ENCODE measurements at places on chromosomes 11 and 22.
A peak's percentile ranks its signal among the peaks of the same experiment; 100 is the strongest.

- DNase-seq, result no peak
Observed at GRCh38 chr22:30239488-30240405, 6.8 kb downstream of the LIF start.

GRCh38 chr22:25940479-25940878 lies 198.5 kb downstream of the MYO18B start:
- no peak for DNase-seq

DNA sequence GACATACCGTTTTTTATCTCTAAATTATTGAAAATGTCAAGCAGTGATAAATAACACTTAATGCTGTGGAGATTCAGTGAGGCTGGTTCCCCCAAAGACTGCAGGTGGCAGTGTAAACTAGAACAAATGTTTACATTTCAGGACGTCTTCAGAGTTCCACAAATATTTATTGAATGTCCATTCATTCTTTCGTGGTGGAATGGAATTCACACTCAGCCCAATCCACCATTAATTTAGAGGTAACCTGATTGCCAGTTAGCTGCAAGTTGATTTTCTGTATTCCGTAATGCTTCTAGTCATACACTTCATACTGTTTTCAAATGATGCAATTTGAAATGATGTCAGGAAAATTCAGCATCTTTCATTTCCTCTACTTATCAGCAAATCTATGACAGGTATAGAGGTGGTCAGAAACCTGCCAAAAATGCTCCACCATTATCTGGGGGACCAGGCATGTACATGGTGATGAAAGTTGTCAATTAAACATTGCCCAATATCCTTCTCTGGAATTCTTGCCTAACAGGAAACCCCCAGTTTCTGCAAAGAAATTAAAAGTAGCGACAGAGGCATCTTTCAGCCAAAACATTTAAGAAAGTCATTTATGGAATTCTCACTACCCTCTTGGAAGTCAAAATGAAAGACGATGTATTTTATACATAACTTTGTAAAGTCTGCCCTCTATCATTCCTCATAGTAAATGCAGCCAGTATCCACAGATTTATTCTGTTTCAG lies 94.3 kb upstream of the BMAL1 start:
- DNase-seq, result peak; percentile 11

DNA sequence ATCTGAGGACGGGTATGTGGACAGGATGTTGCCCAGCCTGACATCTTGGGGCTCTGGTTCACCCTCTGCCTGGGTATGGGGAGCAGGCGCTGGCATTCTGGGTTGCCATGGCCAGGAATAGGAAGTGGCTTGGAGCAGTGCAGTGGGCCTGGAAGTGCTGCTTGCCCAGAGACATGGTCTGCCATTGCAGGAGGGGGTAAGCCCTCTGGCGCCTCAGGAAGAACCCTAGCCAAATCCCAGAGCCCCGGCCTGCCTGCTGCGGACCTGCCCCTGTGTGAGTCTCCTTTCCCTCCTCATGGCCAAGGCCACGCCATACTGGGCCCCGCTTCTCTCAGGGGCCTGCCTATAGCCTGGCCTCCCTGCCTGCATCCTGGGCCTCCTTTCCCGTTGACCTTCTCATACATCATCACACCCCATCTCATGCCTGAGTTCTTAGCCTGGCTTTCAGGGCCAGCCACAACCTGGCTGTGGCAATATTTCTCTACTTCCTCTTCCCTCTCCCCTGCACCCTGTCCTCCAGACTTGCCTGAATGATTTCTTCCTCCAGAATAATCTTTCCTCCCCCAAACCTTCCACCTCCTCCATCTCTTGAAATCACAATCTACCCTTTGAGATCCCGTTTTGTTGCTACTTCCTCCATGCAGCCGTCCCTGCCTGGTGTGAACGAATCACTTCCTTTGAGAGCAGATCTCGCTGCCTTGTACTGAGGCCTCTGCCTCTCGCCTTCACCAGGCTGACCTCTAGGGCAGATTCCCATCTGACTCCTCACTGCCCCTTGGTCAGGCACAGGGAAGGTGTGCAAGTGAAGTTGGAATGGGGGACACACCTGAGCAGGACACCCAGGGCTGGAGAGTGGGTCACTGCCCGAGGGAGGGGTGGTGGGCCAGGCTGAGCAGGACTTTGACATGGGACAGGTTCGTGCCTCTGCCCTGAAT lies 5.2 kb downstream of the CAPN5 start:
- no peak for DNase-seq

- peak; percentile 6 for DNase-seq
Observed at GRCh38 chr11:122863704-122864326, 18.7 kb upstream of the JHY start.

DNA sequence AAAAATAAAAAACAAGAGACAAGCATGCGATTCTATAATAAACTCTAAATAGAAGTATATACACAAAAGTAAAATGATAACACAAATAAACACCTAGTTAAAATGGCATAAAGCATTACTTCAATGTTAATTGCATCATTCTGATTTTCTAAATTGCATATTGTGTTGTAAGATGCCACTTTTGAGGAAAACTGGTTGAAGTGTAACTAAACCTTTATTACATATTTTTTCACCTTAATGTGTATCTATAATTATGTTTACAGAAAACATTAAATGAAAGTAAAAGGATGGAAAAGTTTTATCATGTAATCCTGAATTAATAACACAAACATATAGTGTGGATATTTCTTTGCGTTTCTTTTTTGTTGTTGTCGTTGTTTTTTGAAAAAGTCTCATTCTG lies 45.4 kb upstream of the TOP3B start:
- DNase-seq, result no peak

DNA sequence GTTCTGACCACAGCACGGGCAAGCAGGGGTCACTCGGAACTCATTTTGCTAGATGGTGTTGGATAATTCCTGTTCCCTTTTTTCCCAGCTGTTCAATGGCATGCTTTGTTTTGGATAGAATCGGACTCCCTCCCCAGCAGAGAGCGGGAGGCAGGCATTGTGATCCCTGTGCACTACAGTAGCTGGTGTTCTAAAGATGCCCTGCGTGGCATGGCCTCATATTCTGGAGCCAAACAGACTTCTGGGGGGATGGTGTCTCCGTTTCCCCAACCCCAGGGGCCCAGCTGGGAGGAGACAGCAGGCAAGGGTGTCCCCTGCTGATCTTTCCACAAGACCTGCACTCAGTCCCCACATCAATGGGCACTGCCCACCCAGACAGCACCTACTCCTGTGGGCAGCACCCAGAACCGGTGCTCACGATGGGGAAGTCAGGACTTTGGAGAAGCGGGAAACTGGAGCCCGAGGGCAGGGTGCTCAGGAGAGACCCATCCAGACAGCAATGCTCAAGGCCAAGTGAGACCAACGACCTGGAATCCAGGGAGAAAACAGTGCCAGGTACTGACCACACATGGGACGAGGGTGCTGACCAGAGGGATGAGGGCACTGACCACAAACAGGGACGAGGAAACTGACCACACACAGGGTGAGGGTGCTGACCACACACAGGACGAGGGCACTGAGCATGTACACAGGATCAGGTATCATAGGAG lies 934.9 kb downstream of the BRD1 start:
- DNase-seq, result no peak

- DNase-seq, result no peak
Observed at GRCh38 chr11:21501245-21501644, 691.6 kb upstream of the ANO5 start.

- DNase-seq, result no peak
Observed at GRCh38 chr11:6650980-6651379, 4.6 kb downstream of the DCHS1 start.

GRCh38 chr22:46791201-46791731 lies 28.8 kb downstream of the TBC1D22A start:
- DNase-seq, result no peak

DNA sequence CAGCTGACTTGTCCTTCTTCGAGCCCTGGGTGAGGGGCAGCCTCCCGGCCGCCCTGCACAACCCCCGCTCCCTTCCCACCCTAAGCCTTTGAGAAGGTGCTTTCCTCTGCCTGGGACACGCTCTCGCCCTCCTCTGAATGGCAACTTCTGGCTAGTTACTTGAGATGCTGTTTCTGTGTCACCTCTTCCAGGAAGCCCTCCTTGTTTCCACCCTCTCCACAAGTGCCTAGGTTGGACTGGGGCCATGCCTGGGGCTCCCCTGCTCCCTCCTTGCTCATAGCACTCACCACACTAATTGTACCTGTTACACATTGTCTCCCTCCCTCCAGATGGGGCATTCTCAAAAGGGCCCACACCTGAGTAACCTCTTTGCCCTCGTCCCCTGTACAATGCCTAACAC lies 72.2 kb downstream of the SCUBE1 start:
- no peak for DNase-seq

DNA sequence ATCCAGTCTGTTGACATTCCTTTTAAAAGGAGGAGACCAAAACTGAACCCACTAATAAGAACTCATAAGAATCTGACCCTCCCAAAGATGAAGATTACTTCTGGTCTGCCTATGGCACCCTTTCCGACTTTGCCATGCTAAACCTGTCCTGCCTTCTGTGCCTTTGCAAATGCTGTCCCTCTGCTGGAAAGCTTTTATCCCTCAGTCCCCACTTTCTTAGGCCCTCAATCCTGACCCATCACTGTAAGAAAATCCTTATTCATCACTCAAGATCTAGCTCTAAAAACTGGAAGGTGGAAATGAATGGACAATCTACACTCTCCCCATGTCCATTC lies 10.4 kb downstream of the MPZL3 start:
- no peak for DNase-seq

- DNase-seq, result no peak
Observed at GRCh38 chr11:61787928-61788491, 4.4 kb downstream of the TMEM258 start.

- no peak for DNase-seq
Observed at GRCh38 chr11:33211580-33211979, 45.6 kb upstream of the HIPK3 start.

- DNase-seq, result no peak
Observed at GRCh38 chr11:61023086-61023965, 51.8 kb downstream of the CD6 start.

DNA sequence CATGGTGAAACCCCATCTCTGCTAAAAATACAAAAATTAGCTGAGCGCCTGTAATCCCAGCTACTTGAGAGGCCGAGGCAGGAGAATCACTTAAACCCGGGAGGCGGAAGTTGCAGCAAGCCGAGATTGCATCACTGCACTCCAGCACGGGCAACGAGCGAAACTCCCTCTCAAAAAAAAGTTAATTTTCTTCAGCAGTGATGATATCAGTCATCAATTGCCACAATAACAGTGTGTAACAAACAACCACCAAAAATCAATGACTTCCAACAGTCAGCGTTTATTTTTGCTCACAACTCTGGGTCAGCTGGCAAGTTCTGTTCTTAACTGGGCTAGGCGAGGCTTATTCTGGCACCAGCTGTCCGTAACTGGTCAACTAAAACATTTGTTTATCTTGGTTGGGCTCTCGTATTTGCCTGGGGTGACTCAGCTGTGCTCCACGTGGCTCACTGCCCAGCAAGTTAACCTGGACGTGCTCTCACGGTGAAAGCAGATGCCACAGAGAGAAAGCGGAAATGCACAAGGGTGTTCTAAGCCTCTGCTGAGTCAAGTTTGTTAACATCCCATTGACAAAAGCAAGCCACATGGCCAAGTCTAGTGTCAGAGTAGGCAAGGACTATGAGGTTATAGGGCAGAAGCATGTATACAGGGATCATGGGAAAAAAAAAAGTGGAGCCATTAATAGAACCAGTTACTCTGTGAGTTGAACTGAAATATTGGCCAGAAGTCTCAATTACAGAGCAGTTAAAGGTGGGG lies 52.1 kb downstream of the LHFPL7 start:
- peak; percentile 19 for DNase-seq

GRCh38 chr11:18721561-18722292 lies 4.3 kb downstream of the IGSF22 start:
- DNase-seq, result no peak

DNA sequence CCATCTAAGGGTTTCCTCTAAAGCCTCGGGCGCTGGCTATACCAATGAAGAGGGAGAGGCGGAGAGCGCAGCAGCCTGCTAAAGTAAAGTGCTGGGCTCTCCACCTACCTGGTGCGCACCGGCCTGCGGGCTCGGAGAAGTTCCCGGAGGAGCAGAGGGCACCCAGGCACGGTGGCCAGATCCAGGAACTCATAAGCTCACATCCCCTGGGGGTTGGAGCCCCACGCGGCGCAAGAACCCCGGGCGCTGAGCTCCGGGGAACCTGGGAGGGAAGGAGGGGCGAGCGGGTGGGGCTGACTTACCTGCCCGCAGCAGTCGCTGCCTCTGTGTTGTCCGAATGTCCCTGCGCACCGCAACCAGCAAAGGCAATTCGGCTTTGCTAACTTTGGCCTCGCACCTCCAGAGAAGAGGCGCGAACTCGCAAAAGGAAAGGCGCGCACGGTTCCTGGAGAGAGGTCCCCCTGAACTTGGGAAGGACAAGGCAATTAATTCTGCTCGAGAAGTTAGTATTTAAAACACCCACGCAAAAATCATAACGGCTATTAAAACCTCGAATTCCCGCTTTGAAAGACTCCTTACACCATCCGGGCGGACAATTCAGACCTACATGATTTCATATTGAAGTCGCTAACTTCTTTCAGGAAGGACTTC lies 127.6 kb upstream of the C11orf58 start:
- DNase-seq, result no peak

GRCh38 chr11:46942172-46942571 lies 5.6 kb downstream of the CSTPP1 start:
- no peak for DNase-seq

DNA sequence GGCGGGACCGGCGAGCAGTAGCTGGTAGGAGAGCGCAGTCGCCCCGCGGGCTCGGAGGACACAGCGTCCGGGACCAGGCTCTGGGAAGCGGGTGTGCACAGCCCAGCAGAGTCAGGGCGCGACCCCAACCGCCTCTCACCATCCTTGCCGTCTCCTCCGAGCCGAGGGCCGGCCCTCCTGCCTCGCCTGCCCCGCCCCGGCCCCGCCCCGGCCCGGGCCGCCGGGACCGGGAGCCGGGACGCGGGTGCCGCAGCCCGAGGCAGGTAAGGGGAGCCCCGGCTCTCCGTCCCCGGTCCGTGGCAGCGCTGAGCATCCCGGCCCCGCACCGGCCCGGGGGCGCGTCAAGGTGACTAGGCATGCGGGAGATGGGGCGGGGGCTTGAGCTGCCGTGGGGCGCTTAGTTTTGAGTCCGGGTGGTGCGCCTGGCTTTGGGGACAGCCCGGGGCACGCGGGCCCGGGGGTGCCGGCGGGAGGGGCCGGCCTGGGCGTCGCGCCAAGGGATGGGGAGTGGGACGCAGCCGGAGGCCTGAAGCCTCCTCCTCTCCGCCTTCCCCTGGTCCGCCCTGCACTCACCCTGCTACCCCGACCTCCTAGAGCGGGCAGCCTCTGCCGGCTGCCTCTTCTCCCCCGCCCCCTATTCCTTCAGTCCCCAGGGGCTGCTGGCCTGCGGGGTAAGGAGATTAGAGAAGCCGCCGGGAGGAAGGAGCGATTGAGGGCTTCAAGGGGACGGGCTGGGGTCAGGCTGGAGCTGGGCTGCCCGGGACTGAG lies at the start of gene ABCG4:
TSS of gene ABCG4 (plus strand) at position 35 of the 768 bp plus-strand sequence. CDS start 914 bp downstream, outside the sequence.
- no peak for DNase-seq

DNA sequence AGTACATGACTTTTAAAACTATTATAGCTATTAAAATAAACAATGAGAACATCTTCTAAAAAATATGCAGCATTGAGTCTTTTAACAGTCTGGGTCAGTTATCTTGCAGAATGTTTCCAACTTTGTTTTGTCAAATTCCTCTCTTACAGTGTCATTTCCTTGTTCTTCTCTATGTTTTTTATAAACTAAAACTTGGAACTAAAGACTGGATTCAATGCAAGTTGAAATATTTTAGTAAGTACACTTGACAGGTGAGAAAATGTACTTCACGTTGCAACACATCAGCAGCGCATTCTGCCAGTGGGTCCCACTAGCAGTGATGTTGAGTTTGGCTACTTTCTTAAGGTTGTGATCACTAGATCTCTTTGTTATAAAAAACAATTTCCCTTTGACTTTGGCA lies 1407.6 kb upstream of the RAG2 start:
- DNase-seq, result no peak

GRCh38 chr22:22928666-22929380 lies 41.2 kb downstream of the IGLL5 start:
- no peak for DNase-seq
